ENCODE measurements at places on chromosomes 2 and 18.

DNA sequence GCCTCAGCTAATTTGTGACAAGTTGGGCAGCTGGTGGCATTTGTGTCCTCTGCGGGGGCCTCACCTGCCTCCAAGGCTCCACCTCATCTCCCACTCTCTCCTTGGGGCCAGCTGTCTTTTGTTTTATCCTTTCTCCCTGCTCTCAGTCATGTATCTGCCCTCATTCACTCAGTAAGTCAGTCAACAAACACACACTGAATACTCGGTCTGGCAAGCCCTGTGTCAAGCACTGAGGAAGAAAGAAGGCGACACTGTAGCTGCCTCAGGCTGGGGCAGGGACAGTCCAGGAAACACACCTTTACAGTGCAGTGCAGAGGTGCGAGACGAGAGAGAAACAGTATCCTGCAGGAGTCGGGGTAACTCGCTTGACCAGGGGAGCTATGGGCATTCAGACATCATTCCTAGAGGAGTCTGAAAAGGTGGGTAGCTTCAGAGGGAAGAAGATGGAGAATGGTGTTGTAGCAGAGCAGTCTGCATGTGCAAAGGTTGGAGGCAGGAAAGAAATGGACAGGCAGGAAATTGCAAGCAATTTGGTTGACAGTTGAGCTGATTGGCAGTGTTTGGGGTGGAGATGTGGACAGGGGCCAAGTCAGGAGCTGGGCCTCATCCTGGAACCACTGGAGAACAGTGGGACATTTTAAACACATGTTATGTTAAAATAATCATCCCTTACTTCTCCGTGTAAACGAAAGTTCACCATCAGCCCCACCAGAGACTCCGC is 34.9 kb downstream of the SCTR start:
- DNase-seq: no peak

GRCh38 chr2:62042944-62043343 is 137.5 kb downstream of the COMMD1 start:
- DNase-seq: no peak

GRCh38 chr2:118989481-118989880 is 47.5 kb downstream of the MARCO start:
- no peak for DNase-seq

DNA sequence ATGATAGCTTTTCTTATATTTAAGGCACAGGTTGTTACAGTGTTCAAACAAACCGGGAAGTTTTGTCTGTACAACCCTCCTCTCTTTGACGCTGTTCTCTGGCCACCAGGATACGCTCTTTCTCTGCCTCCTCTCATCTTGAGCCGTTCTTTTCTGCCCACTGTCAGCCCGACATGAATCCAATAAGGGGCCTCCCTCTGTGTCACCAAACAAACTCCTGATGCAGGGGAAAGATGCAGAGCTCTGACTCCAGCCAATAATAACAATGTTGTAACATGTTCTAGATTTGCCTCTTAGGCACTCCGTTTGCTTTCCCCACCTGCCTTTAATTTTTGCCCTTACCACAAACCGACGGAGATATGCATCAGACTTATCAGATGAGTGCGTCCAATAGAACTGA is 449.3 kb downstream of the SLC4A3 start:
- DNase-seq: no peak

GRCh38 chr2:19899985-19900930 is 1.5 kb downstream of the TTC32 start:
- DNase-seq: no peak

GRCh38 chr18:35852786-35853185 is 119.7 kb upstream of the RMP24 start:
- no peak for DNase-seq
